SK-N-SH (cell line): ENCODE measurements at places on chromosomes 4 and X. TPM values are rescaled to one million over a fixed set of nuclear protein-coding genes. Genes with fewer than 3 reads are reported as not detected.

TMEM271 gene
- not detected in 2 replicates for polyA plus RNA-seq

TMEM47 gene
- 0.02 TPM in 2 replicates for polyA plus RNA-seq

DNA sequence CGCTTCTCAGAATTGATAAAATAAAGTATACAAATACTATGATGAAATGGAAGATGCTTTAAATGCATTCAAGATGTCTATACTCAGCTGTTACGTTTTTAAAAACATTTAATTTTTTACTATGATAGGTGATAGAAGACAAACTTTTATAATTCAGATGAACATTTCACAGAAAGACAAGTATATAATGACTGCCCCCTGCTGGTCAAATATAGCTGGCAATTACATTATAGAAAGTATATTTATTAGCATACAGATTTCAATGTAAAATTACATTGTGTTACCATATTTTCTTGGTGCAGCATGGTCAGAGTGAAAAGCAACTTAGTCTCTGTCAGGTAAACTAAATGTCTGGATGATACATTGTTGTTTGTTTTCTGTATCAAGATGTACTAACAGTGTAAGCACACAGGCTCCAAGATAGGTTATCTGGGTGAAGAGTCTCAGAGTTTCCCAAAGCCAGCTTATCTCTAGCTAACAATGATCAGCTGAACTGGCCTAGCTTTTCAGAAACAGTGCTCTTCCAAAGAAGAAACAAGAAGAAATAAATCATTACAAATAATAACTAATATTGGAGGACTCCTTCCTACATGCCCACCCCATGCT lies 54.1 kb downstream of the SRPX start:
- DNase-seq, result peak; percentile 7

- no peak for DNase-seq
Observed at GRCh38 chr4:88043001-88043400, 35.6 kb downstream of the PKD2 start.

DNA sequence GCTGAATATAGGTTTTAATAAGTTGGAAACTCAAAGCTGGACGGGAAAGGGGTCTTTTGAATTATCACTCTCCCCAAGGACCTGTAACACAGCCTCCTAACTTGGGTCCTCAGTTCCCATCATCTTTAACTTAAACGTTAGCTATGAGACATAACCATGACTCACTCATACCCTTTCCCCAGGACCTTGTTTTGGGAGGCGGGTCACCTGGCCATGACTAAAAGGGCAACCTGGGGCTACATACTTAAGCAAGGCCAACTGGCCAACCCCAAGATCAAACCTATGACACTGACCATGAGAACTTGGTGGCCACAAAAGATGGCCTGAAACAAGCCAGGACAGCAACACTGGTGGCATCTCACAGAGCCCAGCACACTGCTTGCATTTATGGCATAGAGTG lies 89.0 kb downstream of the SH3KBP1 start:
- no peak for DNase-seq

DNA sequence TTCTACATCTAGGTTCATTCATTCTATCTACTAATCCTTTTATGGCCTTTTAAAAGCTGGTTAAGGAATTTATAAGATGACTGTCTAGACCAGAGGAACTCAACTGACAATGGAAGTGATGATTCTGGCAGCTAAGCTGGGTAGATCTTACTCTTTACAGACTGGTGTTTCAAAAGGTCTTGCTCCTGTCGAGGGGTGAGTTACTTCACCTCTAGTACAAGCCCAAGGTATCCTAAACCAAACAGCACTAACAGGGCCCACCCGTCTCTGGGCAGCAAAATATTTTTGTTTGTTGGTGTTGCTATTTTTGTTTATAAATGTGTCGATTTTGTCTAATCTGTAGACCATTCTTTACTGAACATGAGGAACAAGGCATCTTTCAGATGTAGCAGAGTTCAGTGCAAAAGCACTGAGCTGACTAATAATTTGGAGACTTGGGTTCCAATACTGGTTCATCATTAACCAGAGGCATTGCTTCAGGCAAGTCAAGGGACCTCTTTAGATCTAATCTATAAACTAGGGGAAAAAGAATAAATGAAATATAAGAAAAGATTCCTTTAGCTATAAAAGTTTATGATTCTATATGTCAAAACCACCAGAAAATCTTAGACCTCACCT lies 90.3 kb upstream of the FRG1 start:
- DNase-seq, result no peak

CFP gene
- 0.03 and 0.19 TPM in 2 replicates for polyA plus RNA-seq

DNA sequence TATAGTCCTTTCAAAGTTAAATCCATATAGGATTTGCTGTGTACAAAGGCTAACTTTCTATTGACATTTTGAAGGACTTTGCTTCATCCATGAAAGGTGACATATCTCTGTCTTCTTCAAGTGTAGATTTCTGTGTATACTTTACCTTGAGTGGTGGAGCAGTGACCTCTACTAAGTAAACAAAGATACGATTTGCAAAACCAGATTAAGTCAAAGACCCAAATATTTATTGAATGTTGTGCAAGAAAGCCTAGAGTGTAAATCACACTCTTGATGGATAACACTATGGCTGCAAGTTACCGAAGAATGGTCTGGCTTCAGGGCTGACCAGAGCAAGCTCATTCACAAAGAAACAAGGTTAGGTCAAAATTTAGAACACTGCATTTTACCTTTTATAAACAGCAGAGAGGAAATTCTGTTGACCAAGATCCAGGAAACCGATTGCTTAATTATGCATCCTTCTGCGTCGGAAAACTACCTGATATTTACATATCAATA lies 5.4 kb upstream of the FGG start:
- no peak for DNase-seq

- DNase-seq, result peak; percentile 58
Observed at GRCh38 chrX:149512225-149512885, 7.2 kb upstream of the IDS start.

MAOB gene
- 0.92 and 0.93 TPM in 2 replicates for polyA plus RNA-seq

SMARCA5 gene
- 7.5 and 8.4 TPM in 2 replicates for polyA plus RNA-seq

FGF13 gene
- 0.12 and 0.16 TPM in 2 replicates for polyA plus RNA-seq

ELOVL6 gene
- polyA plus RNA-seq, result 9.0 and 13.4 TPM in 2 replicates

DNA sequence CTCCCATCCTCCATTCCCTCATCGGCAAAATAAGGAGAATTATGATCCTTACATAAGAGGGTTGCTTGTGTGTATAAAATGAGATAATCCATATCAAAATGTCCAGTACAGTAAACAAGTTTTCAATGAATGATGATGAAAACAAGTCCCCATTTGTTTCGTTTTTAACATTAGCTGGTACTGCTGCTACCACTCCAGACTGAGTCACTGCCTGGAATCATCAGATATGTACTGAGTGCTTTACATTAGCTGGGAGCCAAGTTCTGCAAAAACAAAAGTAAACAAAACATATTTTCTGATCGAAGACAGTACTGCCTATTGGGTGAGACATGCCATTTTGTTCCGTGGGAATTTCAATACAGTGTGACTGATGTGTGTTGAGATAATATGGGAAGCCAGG lies 123.2 kb upstream of the IGFBP7 start:
- DNase-seq, result peak; percentile 9

JAKMIP1 gene
- polyA plus RNA-seq, result 0.54 and 1.0 TPM in 2 replicates

PLP1 gene
- polyA plus RNA-seq, result 0.49 and 0.90 TPM in 2 replicates

IRF2 gene
- polyA plus RNA-seq, result 23.3 and 23.6 TPM in 2 replicates

GRCh38 chrX:19370061-19370460 lies 26.3 kb downstream of the PDHA1 start:
- no peak for DNase-seq

GRCh38 chr4:37612811-37613210 lies 73.4 kb downstream of the RELL1 start:
- no peak for DNase-seq

UGT2B10 gene
- not detected in 2 replicates for polyA plus RNA-seq

RIBC1 gene
- 0.33 and 0.45 TPM in 2 replicates for polyA plus RNA-seq

- no peak for DNase-seq
Observed at GRCh38 chr4:158530381-158530780, 8.7 kb downstream of the RXFP1 start.

- no peak for DNase-seq
Observed at GRCh38 chr4:53307210-53307609, 58.7 kb downstream of the SCFD2 start.

KCTD8 gene
- polyA plus RNA-seq, result not detected in 2 replicates

CD38 gene
- polyA plus RNA-seq, result 0.02 TPM in 1 of 2 replicates, not detected in the other

GRCh38 chrX:39047174-39047573 lies 245.9 kb downstream of the MID1IP1 start:
- no peak for DNase-seq

- DNase-seq, result peak; percentile 68
Observed at GRCh38 chrX:47568656-47569295, 7.8 kb downstream of the ARAF start.

SLC2A9 gene
- polyA plus RNA-seq, result not detected in 2 replicates

GRCh38 chr4:83219344-83220331 lies 65.0 kb downstream of the COQ2 start:
- DNase-seq, result no peak

RAI2 gene
- polyA plus RNA-seq, result 0.03 and 0.07 TPM in 2 replicates
